ENCODE measurements at places on chromosomes 1 and 21. TPM values are rescaled to one million over a fixed set of nuclear protein-coding genes. Genes with fewer than 3 reads are reported as not detected.

GRCh38 chr1:115838431-115839028, 2.4 kb downstream of the NHLH2 start:
- DNase-seq = no peak

DNA sequence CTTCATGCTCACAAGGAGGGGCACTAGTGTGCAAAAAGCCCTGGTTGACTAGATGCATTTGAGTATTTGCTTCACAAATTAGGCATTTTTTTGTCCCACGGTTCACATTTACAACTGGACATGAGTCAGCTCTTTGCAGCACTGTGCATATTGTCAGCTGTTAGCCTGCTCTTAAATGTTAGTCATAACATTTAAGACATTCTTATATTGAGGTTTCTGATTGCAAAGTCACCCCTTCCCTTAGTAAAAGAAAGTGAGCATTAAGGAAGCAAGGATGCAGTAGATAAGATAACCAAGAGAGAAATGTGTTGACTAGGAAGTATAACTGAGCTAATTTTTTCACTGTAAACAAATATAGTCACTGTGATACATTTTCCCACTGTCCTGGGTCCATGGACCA, 132.6 kb upstream of the CTTNBP2NL start:
- DNase-seq = no peak

- no peak for DNase-seq
These were observed 60.7 kb upstream of the TTC34 start for GRCh38 chr1:2861988-2862813.

DNA sequence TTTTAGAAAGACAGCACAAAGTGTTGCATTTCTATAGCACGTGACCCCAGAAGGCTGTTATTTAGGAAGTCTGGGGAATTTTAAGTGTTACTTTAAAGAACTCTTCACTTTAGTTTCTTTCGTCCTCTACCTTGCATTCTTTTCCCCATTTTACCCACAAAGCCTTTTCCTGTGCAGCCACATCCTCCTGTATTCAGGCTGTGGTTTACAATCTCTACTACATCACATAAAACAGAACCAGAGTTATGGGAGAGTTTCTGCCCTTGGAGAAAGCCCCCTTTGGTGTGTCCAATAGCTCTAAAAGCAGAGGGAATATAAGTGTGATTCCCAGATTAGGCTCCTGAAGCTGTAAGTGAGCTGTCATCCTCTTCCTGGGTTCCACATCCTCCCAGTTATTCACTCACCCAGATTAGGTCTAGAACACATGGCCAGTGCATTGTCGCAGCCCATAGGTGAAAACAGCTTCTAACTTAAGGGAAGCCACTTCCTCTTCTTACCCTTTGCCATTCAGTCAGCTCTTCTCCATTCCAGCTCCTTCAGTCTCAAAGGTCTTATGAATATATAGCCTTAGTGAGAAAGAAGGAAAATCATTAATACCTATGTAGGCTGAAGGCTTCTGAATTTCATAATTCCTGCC, 171.1 kb downstream of the PIGK start:
- DNase-seq = no peak

DNA sequence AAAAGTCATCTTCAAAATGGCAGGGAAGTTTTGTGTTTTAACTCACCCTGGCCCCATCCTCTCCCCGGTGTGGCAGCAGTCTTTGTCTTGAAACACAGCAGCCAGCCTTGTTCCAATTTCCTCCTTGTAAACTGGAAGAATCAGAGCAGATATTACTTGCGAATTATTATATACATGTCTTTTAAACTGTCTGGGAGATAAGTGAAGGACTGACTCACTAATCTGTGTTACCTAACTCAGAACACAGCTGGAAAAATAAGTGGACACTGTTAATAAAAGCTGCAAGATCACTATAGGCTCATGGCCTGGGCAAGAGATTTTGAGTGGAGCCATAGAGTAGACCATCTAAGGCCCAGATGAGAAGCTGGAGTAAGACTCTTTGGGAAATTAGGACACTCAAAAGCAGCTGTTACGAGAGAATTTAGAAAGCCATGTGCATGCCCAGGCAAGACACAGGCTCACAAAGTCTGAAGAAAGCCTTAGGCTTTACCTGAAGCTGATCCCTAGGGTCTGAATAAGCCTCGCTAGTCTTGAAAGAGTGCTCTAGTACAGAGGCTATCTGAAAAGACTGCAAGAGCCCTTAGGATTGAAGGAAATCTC, 233.0 kb upstream of the RAB4A start:
- DNase-seq = no peak

DNA sequence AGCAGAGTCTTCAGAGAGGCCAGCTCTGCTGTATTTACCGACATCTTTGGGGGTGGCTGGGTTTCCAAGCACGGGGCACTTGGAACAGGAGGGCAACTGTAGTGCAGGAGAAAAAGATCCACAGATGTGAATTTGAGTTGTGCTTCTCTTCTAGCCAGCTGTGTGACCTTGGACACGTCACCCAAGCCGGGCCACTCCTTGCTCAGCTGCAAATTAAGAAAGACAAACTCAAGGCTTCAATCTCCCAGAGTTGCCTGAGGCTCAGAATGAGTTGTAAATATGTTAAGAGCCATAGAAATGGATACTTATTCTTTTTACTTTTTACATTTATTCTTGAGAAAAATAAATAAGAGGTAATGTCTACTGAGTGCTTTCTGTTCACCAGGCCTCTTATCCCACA, 24.3 kb downstream of the GRIK3 start:
- DNase-seq = no peak

- no peak for DNase-seq
These were observed 58.4 kb upstream of the SSBP3 start for GRCh38 chr1:54464477-54465146.

GRCh38 chr1:150688763-150689162, 8.2 kb downstream of the GOLPH3L start:
- DNase-seq = no peak

GRCh38 chr1:1304331-1305299, 3.1 kb downstream of the ACAP3 start:
- peak; percentile 70 for DNase-seq

DNA sequence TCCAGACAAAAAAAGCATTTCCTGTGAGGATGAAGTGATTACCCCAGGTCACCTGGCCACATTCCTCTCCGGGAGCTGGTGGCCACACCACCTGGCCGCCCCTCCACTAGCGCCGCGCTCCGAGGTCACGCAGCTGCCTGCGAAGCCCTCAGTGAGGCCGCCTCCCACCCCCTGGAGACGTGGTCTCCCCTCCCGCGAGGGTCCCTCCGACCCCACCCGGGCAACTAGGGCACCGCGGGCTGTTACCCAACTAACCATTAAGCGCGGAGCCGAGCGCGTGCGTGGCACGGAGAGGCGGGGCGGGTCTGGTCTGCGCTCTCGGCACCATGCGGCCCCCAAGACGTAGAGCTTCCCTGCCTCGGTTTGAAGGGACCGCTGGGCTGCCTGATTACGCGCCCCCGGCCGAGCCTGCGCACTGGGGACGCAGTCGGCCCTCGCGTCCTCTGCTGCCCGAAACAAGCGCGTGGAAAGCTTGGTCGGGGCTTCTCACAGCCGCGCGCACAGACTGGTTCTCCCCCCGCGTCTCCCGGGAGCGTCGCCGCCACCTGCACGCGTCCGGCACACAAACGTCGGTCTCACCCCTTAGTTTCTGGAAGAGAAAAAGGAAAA, 106.5 kb downstream of the SLC16A1 start:
- peak; percentile 30 for DNase-seq

DNA sequence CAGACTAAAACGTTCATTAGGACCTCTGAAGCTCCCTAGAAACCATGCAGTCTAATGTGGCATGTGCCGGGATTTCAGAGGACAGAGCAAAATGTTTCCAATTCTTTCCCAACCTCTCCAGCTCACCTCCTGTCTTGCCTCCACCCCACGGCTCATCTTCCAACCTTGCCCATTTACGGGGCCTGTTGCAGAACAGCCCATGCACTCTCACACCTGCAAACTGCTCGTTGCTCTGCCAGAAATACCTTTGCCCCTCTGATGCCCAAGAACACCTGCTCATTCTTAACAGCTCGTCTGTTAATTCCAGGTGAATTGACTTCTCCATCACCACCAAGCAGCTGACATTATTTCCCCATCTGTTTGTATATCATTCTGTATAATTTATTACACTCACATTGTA, 53.9 kb upstream of the LBR start:
- DNase-seq = no peak

DNA sequence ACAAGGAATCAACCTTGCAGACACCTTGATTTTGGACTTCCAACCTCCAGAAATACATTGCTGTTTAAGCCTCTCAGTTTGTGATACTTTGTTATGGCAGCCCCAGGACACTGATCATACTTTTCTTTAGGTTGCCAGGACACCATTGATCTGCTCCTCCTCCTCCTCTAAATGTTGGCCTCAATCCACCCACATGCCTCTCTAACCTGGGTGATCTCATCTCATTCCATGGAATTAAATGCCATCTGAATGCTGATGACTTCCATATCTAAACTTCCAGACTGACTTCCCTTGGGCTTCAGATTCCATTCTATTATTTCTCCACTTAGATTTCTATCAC, 7.4 kb upstream of the PPP1R15B start:
- DNase-seq = no peak

DNA sequence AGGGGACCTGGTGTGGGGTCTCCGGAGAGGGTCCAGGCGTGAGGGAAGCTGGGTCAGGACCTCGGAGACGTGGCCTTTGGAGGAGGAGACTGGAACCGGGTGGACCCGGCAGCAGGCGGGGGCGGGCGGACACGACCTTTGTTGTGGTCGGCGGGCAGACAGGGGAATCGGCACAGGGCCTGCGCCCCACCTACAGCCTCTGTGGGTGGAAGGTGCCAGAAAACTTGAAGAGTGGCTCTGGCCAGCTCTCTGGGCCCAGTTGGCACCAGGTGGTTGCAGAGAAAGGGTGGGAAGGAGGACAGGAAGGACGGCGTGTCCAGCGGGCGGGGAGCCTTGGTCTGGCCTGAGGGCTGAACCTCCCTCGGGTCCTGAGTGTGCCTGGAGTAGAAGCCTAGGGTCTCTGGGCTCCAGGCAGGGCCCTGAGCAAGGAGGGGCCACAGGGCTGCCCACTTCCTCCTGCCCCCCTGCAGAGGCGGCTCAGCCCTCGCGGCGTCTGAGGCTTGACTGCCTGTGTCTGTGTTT, 7.7 kb upstream of the TTLL10 start:
- DNase-seq = no peak

DNA sequence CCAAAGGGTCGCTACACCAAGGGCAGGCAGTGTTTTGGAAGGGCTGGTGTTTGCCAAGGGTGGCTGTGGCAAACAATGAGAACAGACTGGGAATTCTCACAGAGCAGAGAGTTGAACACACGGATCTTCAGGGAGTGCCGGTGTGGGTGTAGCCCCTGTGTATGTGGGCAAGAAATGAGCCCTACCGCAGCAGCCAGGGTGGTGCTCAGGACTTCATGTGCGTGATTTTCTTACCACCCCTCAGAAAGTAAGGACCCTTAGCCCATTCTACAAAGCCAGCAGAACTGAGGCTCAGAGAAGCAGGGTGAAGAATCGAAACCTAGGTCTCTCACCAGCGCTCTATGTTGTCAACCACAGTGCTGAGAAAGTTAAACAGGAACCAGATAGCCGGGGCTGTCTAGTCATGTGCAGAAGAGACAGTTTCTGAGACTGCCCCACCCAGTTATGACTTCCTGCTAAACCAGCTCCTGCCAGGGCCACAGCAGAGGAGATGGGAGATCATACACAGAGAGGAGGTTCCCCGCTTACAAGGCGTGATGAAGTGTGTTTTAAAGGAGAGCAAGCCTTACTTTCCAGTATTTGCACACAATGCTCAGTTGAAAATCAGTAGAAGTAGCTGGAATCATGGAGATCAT, 21.9 kb upstream of the MORC3 start:
- DNase-seq = no peak

GRCh38 chr1:202160377-202160940, at the start of gene PTPN7:
Gene PTPN7 (minus strand): TSS chr1:202160602. CDS start chr1:202159402, 1,200 bp downstream.
- DNase-seq = no peak

DNA sequence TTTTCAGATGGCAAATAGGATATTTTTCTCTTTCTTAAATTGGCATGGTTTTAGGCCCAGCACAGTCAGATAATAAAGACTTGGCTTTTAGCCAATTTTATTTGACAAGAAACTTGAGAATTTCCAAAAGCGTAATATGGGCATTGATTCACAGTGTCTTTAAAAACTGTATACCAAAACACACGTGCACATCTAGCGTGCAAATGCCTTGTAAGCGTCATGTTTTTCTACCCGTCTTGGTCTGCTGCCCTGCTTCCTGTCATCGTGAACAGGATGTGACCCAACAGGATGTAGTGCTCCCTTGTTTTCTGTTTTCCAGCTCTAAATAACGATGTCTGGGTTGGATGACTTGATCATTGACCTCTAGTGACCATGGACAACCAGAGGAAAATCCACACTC, 24.7 kb upstream of the SLC44A3 start:
- DNase-seq = no peak

- no peak for DNase-seq
These were observed 51.3 kb downstream of the SSBP3 start for GRCh38 chr1:54354899-54355298.

Gene GABRD
- polyA plus RNA-seq = 17.2 TPM

Gene HSD3B1
- polyA plus RNA-seq = 0.55 TPM

Gene CEP170
- 91.0 TPM for polyA plus RNA-seq

Gene GREM2
- 4.0 TPM for polyA plus RNA-seq

Gene SYPL2
- polyA plus RNA-seq = 0.89 TPM

Gene SPATA46
- polyA plus RNA-seq = 0.76 TPM

Gene DENND2D
- 29.0 TPM for polyA plus RNA-seq

Gene OR2L2
- not detected for polyA plus RNA-seq

Gene TIAM1
- polyA plus RNA-seq = 48.8 TPM

Gene TAS1R1
- polyA plus RNA-seq = 0.17 TPM
